ENCODE measurements at places on chromosomes 3 and 15. TPM values are rescaled to one million over a fixed set of nuclear protein-coding genes. Genes with fewer than 3 reads are reported as not detected.

Gene TERC
- total RNA-seq, result 2.5 TPM

Gene SPINK8
- total RNA-seq, result not detected

Gene LPP
- total RNA-seq, result 49.5 TPM

Gene GPR156
- total RNA-seq, result 0.24 TPM

Gene IL17RD
- not detected for total RNA-seq

Gene DNAH12
- 0.22 TPM for total RNA-seq

Gene ADAMTS7
- 12.0 TPM for total RNA-seq

Gene LRRIQ4
- total RNA-seq, result 0.29 TPM

Gene TMC3
- not detected for total RNA-seq

Gene PLSCR2
- not detected for total RNA-seq

Gene GFM1
- 56.4 TPM for total RNA-seq

Gene USP8
- 78.3 TPM for total RNA-seq

Gene MAN2C1
- 187 TPM for total RNA-seq

Gene GXYLT2
- total RNA-seq, result not detected

Gene GOLGA8R
- 1.3 TPM for total RNA-seq

Gene ITPKA
- total RNA-seq, result not detected

Gene SHC4
- total RNA-seq, result 0.24 TPM

Gene GOLGA6L10
- 1.4 TPM for total RNA-seq

Gene SLC12A1
- total RNA-seq, result not detected

Gene SERINC4
- 0.20 TPM for total RNA-seq

Gene CNOT10
- total RNA-seq, result 48.0 TPM

Gene ZIC4
- total RNA-seq, result not detected

Gene CHRD
- not detected for total RNA-seq

Gene SEMA6D
- not detected for total RNA-seq

Gene LIPH
- total RNA-seq, result not detected

Data from activated B cell treated with CpG ODN at 0.5 μM for 24 hours (primary cell).